Activated naive CD8-positive, alpha-beta T cell treated with anti-CD3 and anti-CD28 coated beads for 36 hours (primary cell): ENCODE measurements at places on chromosomes 3 and 15.

GRCh38 chr15:77975332-77976094 lies 102.0 kb downstream of the TBC1D2B start:
- no peak for DNase-seq

GRCh38 chr3:136632625-136633081 lies 119.5 kb downstream of the STAG1 start:
- DNase-seq: no peak

DNA sequence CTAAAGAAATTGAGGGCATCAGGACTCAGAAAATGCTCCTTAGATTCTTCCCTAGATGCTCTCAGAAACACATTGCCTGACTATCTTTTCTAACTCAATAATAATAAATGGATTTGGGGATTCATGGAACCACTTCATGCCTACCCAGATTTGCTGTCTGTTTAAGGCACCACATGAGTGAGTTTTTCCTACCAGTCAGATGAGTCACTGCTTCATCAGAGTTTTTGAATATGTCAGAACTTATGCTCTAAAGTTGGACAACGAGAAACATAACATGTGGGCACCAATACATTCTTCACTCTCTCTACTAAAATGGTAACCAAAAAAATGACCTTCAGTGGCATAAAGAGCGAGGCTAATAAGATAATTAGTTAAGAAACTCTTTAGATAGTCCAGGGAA lies 1135.1 kb downstream of the TUSC7 start:
- no peak for DNase-seq

- DNase-seq: no peak
Observed at GRCh38 chr3:3699816-3700633, 99.2 kb upstream of the LRRN1 start.

DNA sequence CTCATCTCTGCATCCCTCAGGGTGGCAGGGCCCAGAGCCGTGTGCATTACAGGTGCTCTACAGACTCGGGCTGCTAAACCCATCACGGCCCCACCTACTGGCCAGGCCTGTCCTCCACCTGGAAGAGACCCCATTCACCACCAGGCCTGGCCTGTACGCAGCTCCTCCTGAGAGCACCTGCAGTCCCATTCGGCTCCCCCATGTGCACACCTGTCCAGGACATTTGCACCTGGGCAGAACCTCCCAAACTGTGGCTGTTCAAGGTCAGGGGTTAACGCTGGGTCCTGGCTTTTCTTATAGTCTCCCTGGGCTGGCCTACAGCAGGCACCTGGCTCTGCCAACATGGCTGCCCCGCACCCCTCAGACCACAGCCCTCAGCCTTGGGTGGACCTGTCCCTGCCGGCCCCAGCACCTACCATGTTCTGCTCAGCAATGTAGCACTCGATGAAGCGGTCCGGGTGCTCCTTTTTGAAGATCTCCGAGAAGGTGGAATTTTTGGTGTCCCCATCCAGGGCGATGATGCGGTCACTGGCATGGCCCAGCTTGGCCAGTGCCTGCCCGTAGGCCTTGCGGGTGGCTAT lies 25.7 kb downstream of the TKT start:
- DNase-seq: no peak

- DNase-seq: no peak
Observed at GRCh38 chr3:171986757-171987518, 52.4 kb upstream of the FNDC3B start.
